ENCODE measurements at places on chromosomes 4 and X.

- DNase-seq = no peak
Observed at GRCh38 chr4:36771411-36772153, 473.0 kb upstream of the NWD2 start.

- no peak for DNase-seq
Observed at GRCh38 chr4:3717241-3717640, 48.9 kb upstream of the ADRA2C start.

DNA sequence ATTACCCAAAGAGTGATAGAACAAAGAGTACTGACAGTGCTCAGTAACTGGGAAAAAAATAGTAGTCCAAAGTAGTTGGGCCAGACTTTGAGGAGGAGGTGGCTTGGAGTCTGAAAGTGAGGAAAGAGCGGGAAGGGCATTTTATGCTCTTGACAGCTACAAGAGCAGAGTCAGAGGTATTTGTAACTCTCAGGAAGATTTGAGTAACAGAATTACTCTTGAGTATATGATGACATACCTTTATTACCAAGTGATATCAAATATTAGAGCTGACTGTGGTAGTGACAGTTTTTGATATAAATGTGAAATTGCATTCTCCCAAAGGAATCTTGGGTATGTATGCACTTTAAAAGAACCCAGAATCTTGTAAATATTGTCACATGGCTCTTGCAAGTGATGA is 2.2 kb downstream of the SLAIN2 start:
- no peak for DNase-seq

GRCh38 chrX:10070714-10071436 is 85.9 kb upstream of the CLCN4 start:
- no peak for DNase-seq

- no peak for DNase-seq
Observed at GRCh38 chrX:140151316-140151715, 186.0 kb upstream of the CXorf66 start.

DNA sequence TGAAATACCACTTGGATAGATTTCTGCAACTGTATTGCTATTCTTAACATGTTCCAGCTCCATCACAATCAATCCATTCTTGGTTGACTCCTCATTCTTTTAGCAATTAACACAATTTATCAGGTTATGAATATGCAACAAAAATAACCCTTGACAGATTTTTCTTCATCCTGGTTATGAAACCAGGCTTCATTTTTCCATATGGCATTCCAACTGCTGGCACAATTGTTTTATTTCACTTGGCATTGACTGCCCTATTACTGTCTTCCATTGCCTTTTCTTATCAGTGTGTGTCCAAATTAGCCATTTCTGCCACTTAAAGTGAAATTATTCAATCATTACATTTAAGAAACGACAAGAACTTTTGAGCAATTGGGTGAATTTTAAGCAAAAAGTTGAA is 388.8 kb upstream of the EPHA5 start:
- no peak for DNase-seq

GRCh38 chr4:3689576-3690550 is 76.3 kb upstream of the ADRA2C start:
- no peak for DNase-seq

DNA sequence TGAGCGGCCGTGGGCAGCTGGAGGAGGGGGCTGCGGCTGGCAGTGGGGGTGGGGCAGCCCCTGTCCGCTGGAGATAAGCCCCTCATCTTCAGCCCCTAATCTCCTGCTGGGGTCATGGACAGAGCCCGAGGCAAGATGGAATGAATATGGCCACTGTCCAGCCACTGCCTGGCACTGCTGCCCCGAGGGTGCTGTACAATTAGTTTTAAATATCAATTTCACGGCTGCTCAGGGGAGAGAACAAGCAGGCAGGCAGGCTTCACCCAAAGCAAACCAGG is 64.1 kb upstream of the NKX1-1 start:
- no peak for DNase-seq

- DNase-seq = no peak
Observed at GRCh38 chr4:20652226-20652885, 47.9 kb upstream of the PACRGL start.

DNA sequence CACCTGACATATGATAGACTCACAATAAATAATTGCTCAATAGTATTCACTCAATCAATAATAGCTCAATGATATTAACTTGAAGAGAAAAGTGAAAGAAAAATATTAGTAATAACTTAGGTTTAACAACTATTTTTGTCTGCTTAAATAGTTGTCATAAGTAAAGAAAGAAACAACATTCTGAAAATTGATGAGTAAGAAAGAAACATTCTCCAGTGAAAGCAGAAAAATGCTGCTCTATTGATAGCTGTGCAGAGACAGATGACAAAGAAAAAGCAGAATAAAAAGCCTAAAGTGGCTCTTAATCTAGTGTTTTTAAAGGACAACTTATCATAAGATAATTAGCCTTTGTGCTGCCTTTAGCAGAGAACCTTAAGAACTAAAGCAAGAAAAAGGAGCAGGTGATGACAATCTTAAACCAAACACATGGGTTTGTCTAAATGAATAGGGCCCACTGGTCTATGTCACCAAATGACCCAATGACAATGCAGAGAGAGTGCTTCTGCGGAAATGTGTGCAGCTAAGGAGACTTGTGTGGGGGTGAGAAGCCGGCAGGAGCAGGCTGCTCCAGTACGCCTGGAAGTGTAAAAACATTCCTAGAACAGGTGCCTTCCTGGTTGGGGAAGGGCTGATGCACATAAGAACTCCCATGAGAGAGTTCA is 13.2 kb downstream of the HS3ST1 start:
- no peak for DNase-seq

- no peak for DNase-seq
Observed at GRCh38 chrX:7062276-7062675, 85.2 kb upstream of the STS start.

GRCh38 chrX:128439159-128439558 is 387.0 kb upstream of the ACTRT1 start:
- DNase-seq = no peak

- DNase-seq = no peak
Observed at GRCh38 chr4:86744570-86744969, 104.6 kb downstream of the SLC10A6 start.

DNA sequence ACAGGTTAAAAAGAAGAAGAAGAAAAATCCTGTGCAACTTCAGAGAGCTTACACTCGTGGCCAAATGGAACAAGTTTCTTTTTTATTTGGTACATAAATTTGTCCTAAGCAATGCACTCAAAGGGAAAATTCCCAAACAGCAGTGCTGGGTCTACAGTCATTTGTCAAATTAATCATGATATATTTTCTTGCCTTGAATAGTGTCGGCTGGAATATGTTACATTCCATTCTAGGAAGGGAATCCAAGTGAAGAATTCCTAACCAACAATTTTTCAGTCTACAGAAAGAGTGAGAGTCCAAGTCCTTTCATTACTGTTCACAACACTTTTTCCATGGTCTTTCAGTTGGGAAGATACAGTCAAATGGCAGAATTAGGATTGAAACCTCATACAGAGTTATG is 63.9 kb downstream of the HAND2 start:
- no peak for DNase-seq
